ENCODE measurements at places on chromosomes 11 and 22.

DNA sequence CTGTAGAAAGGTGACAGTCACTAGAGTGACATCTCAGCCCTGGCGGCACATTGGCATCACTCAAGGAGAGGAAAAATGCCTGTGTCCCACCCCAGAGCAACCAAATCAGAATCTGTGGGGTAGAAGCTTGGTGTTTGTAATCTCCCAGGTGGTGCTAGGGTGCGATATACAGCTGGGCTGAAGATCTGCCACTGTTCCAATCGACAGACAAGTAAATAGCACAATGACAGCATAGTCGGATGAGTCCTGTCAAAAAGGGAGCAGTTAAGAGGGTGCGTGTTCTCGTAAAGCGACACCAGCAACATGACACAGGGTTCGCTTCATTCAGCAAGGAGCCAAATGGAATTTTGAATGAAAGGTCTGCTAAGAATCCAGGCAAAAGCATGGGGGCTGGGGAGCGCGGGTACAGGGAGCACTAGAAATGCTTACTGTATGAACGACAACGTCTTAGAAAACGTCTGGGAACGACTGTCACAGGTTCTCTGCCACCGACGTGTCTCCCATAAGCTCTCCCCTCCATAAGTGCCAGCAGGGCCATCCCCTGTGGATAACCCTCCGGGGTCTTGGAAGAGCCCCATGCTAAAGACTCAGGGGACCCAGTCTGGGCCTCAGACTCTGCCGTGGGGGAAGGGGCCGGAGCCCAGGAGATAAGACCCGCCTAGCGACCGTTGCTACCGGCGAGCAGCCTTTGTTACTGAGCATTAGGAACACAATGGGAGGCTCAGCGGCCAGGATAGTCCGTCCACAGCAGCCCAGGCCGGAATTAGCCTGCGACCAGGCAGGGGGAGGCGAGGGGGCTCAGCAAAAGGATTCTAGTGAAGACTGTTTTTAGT is 20.8 kb downstream of the ADA2 start:
- no peak for DNase-seq

DNA sequence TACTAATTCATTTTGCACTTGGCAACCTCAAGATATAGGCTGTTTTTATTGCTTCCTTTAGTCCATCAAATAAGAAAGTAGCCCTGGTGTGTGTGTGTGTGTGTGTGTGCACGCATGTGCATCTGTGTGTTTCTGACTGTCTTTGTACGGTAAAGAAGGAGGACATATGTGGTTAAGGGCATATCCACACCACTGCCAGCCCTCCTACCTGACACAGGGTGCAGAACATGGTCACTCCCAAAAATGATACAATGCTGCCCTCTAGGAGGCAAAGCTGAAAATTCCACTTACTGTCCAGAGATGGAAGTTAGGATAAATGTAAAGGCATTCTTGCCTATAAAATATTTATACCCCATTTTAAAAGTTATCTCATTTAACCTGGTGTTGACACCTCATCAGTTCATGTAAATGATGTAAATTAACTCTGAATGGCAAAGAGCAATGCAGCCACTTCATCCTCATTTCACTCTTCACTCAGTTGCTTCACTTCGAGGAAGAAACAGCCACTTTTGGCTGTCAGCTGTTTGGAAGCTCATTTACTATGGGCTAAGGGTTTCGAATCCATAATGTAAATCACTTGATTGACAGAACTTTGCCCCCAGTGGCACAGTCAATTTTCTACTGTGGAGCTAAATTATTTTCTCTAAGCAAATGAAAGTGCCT is 83.1 kb upstream of the MTNR1B start:
- peak; percentile 36 for DNase-seq

DNA sequence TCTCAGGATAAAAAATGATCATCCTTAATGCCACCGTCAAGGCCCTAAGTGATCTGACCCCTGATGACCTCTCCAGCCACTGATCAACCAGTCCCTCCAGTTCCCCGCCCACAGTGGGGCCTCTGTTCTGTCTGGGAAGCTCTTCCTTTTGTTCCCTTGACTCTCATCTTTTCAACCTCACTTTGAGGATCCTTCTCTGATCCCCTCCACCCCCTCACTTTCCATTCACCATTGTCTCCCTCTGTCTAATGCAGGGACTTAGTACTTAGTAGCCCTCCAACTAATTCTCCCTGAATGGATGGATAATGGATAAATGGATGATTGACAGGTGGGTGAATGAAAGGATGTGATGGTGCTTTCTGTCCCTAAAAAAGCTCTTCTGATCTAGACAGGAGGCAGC is 45.6 kb downstream of the C11orf58 start:
- DNase-seq = no peak

- no peak for DNase-seq
Measured at GRCh38 chr11:93114304-93114703, 83.5 kb downstream of the SLC36A4 start.

GRCh38 chr11:117723277-117724024 is 73.6 kb downstream of the DSCAML1 start:
- DNase-seq = no peak

- no peak for DNase-seq
Measured at GRCh38 chr11:44725016-44725685, 1.6 kb upstream of the TSPAN18 start.

GRCh38 chr11:866481-866880 is 23.8 kb downstream of the TSPAN4 start:
- no peak for DNase-seq

DNA sequence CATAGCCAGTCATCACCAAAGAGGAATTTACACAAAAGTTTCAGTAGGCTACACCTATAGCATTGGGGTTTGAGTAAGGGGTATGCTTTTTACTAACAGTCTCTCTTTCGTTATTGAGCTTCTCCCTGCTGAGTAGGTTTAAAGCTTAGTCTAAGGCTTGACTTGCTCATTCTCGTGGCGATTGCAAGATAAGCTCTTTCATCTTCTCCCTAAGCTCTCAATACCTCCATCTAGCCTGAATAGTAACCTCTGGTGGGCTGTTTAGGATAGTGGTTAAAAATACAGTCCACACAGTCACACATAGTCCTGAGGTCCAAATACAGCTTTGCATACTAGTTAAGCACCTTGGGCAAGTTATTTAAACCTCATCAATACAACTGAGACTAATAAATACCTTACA is 65.6 kb downstream of the IMMP1L start:
- DNase-seq = no peak

DNA sequence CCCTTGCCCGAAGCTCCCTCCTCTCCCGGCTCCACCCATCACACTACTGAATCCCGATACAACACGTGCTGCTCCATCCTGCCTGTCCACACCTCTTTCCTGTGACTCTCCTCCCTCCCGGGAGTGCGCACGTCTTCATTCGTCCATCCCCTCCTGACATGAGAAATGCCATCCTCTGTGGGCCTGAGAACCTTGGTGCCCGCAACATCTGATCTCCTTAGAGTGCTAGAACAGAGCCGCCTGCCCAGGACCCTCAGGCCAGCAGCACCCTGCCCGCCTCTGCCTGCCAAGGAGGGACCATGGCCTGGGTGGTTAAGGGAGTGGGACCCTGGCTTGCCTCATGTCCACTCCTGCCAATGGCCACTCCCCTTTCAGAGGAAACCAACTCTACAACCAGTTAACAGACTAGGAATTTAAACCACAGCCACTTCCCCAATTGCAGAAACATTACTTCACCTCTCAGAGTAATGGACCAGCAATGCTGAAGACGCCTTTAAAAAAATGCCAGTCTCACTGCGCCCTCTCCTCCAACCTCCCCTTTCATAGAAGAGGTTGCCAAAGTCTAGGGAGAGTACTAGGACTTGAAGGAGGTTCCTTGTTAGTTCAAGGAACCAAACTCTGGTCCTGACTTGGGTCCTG is 466.3 kb downstream of the OPCML start:
- no peak for DNase-seq

GRCh38 chr11:44397586-44398178 is 87.7 kb upstream of the ALX4 start:
- no peak for DNase-seq

DNA sequence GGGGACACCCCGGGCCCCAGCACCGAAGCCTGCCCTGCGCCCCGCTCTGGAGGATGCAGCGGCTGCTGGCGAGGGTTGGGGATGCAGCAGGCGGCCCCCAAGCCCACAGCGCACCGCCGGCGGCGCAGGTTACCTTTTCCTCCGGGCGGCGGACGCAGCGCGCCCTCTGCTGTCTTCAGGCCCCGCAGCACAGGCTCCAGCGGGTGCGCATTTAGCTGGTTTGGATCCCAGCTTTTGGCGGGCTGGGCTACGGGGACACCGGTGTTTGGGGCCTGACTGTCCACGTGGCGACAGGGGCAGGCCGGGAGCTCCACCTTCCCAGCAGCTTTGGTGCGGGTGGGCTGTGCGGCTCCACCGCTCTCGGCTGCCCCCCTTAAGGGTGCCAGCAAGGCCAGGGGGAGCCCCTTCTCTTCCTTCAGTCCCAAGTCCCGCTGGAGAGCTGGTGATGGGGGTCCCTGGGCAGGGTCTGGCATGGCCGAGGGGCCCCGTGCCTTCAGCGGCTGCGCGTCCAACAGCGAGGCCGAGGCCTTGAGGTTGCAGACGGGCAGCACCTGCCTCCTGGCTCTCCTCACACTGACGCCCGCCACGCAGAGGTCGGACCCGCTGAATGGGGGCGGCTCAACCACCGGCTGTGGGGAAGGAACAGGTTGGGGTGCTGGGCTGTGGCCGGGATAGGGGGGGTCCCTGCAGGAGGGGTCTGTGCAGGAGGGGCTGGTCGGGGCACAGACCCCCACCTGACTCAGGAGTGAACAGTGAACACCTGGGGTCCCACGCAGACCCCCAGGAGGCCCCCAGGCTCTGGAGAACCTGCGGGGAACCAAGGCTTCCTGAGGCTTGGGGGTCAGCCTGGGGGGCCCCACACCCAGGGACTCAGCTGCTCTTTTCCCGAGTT is 18.0 kb upstream of the IL17REL start:
- DNase-seq = peak; percentile 97

DNA sequence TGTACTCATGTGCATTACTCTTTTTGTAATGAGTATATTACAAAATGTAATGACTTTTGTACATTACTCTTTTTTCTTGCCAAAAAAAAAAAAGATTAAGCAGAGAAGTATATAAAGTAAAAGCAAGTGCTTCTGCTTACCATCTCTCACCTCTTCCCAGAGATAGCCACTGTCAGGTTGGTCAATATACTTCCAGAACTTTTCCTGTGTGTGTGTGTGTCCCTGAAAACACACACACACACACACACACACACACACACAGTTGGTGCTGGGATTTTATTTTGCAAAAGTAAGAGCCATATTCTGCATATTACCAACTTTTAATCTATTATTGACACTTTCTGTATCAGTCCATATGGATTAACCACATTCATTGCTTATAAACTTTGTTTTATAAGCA is 2.5 kb downstream of the IGLL5 start:
- no peak for DNase-seq

- no peak for DNase-seq
Measured at GRCh38 chr22:22210375-22210774, 34.2 kb upstream of the VPREB1 start.

DNA sequence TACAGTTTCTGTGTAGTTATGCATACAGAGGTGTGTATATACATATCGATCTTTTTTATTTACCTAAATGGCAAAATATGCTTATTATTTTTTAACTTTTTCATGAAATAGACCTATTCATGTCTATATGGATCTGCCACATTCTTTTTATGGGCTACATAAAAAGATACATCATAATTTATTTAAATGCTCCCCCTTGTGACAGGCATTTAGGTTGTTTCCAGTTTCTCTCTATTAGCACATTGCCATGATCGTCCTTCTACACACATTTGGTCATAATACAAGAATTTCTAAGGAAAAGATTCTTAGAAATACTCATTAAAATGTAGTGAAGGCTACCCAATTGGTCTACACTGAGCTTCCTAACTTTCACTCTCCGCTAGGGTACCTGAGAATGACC is 1067.4 kb downstream of the OPCML start:
- DNase-seq = no peak

- no peak for DNase-seq
Measured at GRCh38 chr11:110380836-110381622, 48.7 kb upstream of the FDX1 start.

- DNase-seq = no peak
Measured at GRCh38 chr22:43152003-43152356, 621 bp downstream of the TSPO start.

GRCh38 chr22:40044870-40045834 is 50.4 kb downstream of the FAM83F start:
- peak; percentile 46 for DNase-seq

- no peak for DNase-seq
Measured at GRCh38 chr11:87280143-87280542, 242.4 kb downstream of the TMEM135 start.

DNA sequence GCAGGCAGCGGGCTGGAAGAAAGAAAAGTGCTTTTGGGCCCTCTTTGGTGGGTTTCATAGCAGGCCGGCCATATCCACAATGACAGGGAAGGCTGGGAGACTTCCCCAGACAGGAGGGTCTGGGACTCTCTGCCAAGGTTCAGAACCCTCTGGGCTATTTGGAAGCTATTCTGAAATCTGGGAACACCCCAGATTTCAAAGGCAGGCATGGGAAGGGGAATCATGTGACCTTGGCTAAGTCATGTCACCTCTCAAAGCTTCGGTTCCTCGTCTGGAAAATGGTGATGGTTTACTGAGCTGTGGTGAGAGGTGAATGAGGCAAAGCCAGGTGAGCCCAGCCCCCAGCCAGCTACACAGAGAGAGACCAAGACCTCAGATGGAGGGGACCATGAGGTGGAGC is 4.6 kb downstream of the CASTOR1 start:
- no peak for DNase-seq

DNA sequence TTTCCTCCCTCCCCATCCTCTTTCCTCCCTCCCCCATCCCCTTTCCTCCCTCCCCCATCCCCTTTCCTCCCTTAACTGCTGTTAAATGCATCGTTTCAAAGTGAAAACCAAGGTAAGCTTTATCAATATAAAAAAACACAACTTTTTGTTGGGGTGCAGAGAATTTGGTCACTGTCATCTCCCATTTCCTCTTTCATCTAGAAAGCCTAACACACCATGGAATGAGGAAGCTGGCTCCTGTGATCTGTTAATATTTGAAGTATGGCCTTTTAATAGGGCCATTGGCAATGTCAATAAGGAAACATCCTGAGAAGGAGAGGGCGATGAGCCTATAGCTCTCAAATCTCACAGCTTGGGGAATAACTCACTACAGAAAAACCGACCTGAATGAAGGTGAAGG is 7.0 kb downstream of the EXPH5 start:
- DNase-seq = no peak

DNA sequence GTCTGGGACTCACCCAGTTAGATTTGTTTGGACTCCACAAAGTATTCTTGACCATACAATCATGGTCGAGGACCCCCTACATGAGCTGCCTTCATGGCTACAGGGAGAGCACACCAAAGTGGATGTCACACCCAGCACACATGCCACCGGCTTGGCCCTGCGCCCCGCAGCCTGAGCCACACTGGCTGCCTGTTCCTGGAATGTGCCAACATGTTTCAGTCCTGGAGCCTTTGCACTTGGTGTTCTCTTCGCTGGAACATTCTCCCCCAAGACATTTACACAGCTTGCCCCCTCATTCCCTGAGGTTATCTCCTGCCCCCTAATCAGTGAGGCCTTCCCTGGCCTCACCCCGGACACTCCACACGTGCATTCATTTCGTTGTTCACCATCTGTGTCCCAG is 46.0 kb downstream of the PPARA start:
- no peak for DNase-seq

Data from GM19239 (cell line).